ENCODE measurements at places on chromosomes 6 and 20.

GRCh38 chr20:8671370-8671961, 397.4 kb upstream of the PLCB4 start:
- no peak for DNase-seq

GRCh38 chr20:6028818-6029217, 25.0 kb downstream of the LRRN4 start:
- no peak for DNase-seq

DNA sequence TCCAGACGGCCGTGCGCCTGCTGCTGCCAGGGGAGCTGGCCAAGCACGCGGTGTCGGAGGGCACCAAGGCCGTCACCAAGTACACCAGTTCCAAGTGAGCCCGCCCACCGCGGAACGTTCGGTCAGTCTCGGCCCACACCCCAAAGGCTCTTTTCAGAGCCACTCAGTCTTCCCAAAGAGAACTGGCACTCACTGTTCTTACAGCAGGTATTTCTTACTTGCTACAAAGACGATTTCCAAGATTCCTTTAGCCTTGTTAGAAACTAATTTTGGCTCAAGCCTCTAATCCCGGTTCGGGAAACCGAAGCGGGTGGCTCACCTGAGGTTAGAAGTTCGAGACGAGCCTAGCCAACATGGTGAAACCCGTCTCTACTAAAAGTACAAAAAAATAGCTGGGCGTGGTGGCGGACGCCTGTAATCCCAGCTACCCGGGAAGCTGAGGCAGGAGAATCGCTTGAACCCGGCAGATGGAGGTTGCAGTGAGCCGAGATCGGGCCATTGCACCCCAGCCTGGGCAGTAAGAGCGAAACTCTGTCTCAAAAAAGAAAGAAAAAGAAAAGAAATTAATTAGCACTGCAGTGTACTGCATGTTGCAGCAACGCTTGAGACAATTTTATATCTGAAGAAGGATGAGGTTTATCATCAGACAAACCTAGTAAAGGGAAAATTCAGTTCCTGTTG, 73.1 kb downstream of the OR2B2 start:
- DNase-seq = peak; percentile 43

DNA sequence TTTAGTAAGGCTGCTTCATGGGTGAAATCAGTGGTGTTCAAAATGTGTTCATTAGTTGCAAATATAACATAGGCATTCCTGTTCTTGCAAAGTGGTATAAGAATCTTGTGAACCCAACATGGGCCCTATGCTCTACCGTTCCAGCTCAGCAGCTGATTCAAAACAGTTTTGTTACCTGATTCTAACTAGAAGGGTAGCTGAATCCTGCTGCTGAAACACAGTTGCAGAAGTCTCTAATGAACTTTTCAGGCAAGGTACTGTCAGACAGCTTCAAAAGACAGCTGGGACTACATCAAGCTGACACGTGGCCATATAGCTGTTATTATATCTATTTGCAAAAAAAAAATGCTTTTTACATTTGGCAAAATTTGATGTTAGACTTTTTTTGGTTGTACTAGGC, 22.7 kb downstream of the THEMIS start:
- DNase-seq = no peak

Data from renal cortex interstitium (tissue), 15 donors.